Muscle of leg (tissue), 16 donors: ENCODE measurements at places on chromosomes 4 and X. TPM values are rescaled to one million over a fixed set of nuclear protein-coding genes. Genes with fewer than 3 reads are reported as not detected.

The CCKAR gene
- not detected for total RNA-seq

The CABS1 gene
- total RNA-seq: not detected

- DNase-seq: no peak
These were observed 6.2 kb upstream of the MAN2B2 start for GRCh38 chr4:6568689-6569332.

- no peak for DNase-seq
These were observed 215.7 kb upstream of the HAND2 start for GRCh38 chr4:173745765-173746164.

DNA sequence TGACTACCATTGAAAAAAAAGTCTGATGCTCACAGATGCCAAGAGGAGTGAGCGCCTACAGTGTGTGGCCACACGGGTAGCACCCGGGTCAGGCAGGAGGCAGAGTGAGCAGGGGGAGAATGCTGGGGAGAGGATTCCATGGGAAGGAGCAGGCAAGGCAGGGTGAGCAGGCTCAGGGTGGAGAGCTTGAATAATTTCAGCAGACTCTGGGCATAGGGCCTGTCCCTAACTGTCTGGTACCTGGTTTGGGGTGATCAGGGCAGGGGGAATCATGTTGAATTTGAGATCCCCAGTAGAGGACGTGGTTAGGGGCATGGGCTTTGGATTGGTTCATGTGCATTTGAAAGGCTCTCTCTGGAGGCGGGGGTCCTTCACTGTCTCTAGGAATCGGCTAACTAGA lies 51.2 kb upstream of the TLR3 start:
- DNase-seq: no peak

The STAG2 gene
- total RNA-seq: 86.5 TPM

The DDX53 gene
- not detected for total RNA-seq

- no peak for DNase-seq
These were observed 46.9 kb downstream of the HSPA4L start for GRCh38 chr4:127829014-127829413.

The ITGB1BP2 gene
- 140 TPM for total RNA-seq
